ENCODE measurements at places on chromosomes 5 and 9.

DNA sequence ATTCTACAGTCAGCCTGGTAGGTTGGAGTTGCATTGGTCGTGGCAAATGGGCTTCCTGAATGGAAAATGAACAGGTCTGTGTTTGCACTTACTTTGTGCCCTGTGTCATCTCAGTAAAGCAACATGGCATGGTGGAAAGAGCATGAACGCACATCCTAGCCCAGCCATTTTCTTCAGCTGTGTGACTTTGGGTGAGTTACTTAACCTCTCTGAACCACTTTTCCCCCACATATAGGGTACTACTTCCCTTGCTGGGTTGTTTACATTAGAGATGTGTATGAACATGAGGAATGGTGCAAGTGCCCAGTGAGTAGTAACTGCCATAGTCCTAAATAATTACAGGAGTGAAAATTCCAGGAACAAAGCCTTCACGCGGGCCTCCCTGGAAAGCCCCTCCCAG is 83.6 kb downstream of the MVB12B start:
- no peak for DNase-seq

DNA sequence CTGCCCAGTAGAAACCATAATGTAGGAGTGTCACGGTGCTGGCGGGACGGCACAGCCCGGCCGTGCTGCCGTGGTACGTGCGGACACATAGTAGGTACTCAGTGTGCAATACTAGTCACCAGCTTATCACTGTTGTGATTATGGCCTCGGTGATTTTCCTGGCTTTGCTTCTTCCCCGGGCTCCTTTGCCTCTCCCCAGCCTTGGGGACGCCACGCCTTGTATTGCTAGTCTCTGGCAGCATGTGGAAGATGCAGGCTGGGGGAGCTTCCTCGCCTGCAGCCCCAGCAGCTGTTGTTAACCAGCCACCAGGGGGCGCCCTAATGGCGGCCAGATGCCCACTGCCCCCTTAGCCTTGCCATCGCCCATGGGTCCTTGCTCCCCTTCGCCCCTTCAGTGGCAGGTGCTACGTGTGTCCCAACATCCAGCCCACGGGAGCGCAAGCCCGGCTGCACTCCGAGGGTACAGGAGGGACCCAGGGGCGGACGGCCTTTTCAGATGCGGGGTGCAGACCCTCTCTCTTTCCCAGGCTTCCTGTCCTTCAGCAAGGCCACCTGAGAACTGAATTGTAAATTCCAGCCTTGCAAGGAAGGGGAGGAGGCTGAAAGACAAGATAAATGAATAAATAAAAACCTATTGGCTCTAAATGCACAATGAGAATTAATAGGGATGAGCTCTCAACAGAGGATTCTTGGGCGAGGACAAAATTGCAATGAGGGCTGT is 8.0 kb downstream of the NTNG2 start:
- peak; percentile 34 for DNase-seq

DNA sequence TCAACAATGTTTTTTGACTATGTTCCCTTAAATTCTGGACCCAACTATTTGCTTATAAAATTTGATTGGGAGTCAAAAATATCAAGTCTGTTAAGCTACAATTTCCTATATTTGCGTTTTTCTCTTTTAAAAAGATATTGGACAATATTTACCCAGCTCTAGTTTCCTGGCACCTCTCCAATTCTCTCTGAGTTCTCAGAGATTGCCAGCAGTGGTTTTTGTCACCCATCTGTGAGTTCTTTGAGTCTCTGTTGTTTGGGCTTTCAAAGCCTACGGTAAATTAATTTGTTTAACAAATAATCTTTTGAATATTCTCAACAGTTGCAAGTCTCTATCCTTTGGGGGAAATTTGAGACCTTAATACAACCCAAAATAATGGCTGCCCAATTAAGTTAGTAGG is 174.2 kb upstream of the PUM3 start:
- DNase-seq, result peak; percentile 20

DNA sequence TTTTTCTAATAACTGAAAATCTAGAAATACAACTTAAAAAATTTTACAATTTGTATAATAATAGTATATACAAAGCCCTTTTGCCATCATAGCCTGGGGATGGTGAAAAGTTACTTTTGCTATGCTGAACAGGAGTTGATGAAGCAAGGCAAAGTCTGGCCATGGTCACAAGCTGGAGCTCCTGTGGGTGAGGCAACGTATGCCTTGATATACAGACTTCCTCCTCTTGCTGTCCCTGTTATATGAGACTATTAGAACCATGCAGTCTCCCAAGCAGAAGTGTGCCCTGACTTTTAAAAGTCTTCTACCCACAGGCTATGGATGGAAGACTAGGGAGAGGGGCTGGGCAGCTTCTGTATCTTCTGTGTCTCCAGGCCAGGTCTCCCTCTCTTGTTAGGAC is 15.7 kb downstream of the FAM151B start:
- DNase-seq, result no peak

- no peak for DNase-seq
Measured at GRCh38 chr9:37836386-37836785, 35.8 kb downstream of the DCAF10 start.

GRCh38 chr9:128892221-128892921 is 10.4 kb downstream of the LRRC8A start:
- no peak for DNase-seq

- DNase-seq, result no peak
Measured at GRCh38 chr5:15222156-15222555, 277.8 kb upstream of the FBXL7 start.

DNA sequence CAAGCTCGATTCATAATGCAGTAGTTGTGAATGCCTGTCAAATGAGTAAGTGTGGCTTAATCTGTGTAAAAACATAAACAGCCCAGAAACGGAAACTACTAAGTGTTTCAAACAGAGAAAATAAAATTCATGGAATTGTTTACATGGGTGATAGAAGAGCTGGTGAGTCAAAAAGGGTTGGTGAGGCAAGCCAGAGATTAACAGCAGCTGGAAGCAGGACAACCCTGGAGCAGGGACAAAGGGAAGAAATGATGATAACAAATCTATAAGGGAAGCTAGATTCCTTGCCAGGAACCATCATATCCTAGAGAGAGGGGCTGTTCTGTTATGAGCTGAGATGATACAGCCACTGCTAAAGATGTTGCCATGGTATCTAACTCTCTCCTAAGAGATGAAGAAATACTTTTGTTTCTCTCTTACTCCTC is 18.0 kb upstream of the PRR16 start:
- no peak for DNase-seq

DNA sequence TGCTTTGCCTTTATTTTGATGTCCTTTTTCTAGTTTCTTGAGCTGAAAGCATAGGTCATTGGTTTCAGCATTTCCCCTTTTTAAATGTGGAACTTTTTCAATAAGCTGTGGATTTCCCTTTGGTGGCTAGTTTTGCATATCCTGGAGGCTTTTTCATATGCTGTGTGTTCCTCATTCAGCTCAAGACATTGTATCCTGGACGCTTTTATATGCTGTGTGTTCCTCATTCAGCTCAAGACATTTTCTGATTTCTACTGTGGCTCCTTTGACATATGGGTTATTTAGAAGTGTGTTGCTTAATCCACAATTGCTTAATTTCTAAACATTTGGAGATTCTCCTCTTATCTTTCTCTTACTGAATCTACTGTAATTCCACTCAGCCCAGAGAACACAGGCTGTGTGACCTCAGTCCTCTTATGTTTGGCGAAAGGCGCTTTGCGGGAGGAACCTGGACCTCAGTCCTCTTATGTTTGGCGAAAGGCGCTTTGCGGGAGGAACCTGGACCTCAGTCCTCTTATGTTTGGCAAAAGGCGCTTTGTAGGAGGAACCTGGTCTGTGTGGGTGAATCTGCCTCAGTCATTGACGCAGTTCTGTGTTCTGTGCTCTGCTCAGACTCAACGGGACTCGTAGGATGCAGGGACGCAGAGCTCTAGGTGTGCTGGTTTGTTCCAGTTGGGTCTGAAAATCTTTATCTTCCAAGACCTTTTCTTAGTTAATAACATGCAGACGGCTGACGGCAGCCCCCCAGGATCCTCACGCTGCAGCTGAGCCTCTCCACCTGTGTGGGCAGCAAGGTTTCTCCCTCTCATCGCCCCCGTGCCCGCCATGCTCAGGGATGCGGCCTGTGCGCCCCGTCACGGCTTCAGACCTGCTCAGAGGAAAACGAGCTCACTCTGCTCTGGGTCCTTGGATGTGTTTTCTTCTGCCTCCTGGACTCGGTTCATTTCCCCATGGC is 6.0 kb upstream of the SLC9A3 start:
- DNase-seq, result no peak

GRCh38 chr5:3509290-3509689 is 86.3 kb upstream of the IRX1 start:
- DNase-seq, result no peak

- no peak for DNase-seq
Measured at GRCh38 chr5:91383956-91384300, 811 bp upstream of the ARRDC3 start.

- DNase-seq, result no peak
Measured at GRCh38 chr5:42604171-42604711, 152.4 kb upstream of the CCDC152 start.

DNA sequence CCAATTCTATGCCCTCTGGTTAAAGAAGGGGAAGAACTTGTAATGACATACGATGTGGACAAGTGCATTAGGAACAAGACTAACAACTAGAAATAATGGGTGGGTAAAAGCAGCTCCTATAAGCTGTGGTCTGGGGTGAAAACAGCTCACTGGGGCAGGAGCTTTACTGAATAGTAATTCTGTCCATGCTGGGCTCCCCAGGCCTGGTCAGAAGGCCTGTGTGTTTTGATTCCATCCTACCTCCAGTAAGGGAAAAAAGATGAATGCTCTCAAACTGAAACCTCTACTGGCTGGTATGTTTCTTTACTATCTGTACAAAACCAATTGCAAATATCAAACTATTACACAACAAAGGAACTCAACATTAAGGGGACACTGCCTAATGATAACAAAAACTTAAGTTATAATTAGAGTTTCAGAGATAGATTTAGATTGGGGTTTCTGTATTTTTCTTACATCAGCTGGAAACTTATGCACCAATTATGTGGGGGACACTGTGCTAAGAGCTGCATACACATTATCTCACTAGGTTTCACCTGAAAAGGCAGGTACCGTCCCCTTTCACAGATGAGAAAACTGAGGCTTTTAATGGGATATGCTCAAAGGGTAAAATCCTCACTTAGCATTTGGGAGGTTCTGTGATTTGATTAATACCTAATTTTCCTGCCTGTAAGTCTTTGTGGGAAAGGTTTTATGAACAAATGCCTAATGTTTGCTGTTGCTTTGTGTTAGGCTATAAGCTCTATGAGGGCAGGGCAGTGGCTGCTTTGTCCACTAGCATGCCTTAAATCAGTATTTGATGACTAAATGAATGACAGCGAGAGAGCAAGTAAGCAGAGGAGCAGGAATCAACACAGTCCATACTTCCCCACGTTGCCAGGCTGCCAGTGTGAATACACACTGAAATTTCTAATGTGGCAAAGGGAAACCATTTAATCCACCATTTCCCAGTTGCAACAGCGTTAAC is 53.6 kb downstream of the ELL2 start:
- DNase-seq, result no peak

- DNase-seq, result no peak
Measured at GRCh38 chr5:123966781-123967180, 454.8 kb downstream of the CSNK1G3 start.

GRCh38 chr9:13719446-13719845 is 440.0 kb upstream of the MPDZ start:
- no peak for DNase-seq

DNA sequence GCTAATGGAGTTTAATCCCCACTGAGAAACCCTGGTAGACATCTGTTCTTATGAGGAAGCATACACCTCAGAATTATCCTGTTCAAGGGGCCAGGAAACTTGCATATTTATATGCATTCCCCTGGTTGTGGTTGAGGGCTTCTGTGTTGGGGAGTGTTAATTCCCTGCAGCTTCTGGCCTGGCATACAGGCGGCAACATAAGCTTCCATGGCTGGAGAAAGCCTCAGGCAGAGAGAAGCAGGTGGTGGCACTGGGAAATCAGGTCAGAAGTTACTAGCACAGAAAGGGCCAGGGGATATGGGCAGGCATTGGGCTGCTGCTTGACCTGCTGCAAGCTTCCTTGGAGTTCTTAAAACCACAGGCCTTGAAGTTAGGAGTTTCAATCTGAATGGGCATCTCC is 166.1 kb upstream of the SEMA6A start:
- no peak for DNase-seq

DNA sequence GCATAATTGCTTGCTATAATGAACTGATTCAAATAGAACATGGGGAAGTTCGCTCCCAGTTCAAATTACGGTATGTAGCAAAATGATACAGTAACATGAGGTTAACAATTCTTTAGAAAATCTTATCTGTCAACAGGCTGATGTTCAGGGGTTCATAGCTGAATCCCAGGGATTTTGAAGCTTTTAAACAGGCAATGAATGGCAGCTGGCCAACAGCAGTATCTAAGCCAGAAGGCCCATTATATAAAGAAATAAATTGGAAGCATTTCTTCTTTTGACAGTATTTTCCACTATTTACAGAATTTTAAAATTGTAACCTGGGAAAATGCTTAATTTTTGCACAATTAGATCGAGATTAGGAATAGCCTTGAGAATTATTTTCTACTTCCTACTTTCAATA is 126.8 kb downstream of the PDE8B start:
- no peak for DNase-seq

DNA sequence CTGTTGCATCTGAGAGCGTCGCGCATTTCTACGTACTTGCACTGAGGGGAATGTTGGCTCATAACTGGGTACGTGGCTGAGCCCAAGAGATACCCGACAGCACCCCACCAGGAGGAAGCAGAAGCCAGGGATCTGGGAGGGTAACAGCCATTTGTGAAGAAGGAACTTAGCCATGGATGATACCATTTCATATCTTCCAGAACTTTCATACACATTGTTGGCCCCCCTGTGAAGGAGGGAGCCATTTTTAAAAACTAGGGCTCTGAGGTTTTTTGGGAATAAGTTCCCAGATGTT is 101.4 kb upstream of the SLC44A1 start:
- no peak for DNase-seq

- no peak for DNase-seq
Measured at GRCh38 chr5:92496545-92496944, 1084.5 kb downstream of the NR2F1-AS1 start.

DNA sequence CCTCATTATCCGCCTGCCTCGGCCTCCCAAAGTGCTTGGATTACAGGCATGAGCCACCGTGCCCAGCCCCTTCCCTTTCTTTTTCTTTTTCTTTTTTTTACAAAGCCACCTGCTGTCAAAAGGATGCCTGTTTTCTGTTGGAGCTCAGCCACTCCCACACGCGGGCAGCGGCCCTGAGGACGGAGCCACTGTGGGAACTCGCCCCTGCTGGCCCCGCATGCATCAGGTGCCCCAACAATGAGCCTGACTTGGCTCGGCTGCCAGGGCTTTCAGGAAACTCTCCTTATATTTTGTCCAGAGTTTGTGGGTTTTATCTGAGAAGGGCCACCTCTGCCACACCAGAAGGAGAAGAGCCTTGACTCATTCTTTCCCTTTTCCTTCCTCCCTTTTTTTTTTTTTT is 37.1 kb upstream of the LRRC14B start:
- no peak for DNase-seq

- no peak for DNase-seq
Measured at GRCh38 chr9:29659014-29659413, 2085.7 kb upstream of the C9orf72 start.

Measured in NCI-H2029 (cell line).